ENCODE measurements at places on chromosomes 11 and 22.

DNA sequence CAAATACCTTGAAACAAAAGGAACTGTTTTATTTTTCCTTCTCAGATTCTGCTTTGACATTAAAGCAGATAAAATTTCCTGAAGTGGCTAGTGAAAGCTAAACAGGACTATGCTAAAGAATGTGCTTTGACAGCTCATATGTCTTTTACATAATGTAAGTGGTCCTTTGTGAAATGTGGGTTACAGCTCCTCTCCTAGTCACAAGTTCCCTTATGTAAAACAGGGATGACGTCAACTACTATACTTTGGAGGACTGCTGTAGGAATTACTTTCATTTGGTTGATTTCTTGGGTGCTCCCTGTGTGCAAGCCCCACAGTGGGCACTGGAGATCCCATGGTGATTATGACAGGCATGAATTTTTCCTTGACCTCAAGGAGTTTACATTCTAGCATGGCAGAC lies 216.6 kb upstream of the NARS2 start:
- DNase-seq = no peak

GRCh38 chr11:62444835-62445234 lies 26.0 kb downstream of the SCGB1A1 start:
- no peak for DNase-seq

- no peak for DNase-seq
Observed at GRCh38 chr11:104361975-104362374, 198.0 kb upstream of the PDGFD start.

DNA sequence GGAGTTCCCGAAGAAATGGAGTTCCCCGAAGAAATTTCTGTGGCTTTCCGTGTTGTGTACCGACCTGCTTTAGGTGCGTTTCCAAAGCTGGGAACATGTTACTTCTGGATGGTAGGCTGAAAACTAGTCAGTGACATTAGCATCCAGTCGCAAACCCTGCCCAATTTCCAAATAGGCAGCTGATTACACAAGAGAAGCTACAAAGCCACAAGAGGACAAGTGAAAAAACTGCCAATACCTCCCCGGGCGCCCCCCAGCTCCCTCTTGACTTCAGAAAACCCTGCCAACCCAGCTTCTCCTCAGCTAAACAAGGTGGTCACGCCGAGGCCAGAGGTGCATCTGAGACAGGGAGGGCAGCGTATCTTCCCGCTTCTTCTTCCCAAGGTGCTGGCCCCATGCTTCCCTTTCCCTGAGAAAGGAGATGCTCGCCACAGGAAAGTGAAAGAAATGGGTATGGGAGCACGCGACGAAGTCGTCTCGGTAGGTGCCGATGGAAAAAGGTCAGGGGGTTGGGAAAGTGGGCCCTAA lies 551 bp downstream of the AGBL2 start:
- no peak for DNase-seq

- no peak for DNase-seq
Observed at GRCh38 chr11:65863889-65864705, 3.9 kb downstream of the MUS81 start.

DNA sequence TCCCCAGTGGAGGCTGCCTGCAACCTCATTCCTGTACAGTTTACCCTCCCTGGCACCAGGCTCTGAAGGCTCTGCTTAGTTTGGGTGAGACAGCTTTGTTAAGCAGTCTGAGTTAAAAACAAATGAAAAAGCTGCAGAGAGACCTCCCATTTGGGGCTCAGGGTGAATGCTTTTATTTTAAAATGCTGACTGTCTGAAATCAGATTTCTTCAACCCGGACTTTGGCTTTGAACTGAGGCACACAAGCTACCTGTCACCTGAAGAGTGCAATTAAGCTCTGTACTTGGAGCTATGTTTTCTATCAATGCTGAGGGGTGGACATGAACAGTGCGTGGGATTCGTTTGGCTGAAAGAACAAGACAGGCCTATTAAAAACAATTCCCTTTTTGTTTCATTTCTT lies 217.5 kb upstream of the SORL1-AS1 start:
- no peak for DNase-seq

DNA sequence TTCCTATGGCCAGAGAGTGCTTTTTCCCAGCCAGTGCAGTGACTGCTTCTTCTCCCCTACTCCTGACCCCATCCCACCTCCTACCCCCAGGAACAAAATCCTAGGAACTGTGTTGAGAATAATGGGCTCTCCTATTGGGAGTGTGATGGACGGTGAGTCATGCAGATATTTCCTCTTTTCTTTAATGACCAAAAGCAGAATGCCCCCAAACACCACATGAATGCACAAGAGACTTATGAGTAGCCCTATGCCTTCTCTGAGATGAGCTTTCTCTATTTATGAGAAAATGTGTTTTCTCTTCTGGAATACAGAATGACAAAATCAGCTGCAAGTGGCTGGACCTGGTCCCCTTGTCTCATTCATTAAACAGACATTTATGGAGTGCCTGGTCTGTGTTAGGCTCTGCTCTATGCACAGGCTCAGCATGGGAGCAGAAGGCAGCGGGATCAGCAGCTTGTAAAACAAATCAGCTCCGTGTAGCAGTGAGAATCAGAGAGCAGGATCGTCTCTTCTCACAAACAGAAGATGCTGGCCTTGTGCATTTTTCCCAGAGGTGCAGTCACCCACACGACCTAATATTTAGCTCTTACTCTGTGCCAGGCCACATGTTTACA lies 47.5 kb upstream of the GALNT18 start:
- DNase-seq = no peak

DNA sequence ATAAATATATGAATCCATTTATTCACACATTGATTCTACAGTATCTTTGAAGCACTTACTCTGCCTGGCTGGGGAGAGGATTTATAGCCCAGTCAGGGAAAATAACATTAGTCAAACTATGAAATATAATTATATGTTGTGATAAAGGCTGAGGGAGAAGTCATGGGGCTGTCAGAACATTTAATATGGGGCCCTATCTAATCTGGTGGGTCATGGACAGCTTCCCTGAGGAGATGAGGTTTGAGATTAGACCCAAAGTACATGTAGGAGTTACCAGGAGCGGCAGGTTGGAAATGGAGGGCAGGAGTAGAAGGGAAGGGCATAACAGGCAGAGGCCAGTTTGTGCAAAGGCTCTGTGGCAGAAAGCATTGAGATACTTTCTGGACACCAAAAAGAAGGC lies 86.2 kb downstream of the DEPDC5 start:
- DNase-seq = no peak
